ENCODE measurements at places on chromosomes 13 and 19.

GRCh38 chr13:106561551-106562170 lies 6.3 kb downstream of the ARGLU1 start:
- no peak overlapping the region for H3K27ac ChIP-seq
- peaks cover 34% of the 10 kb centered on the region for H3K36me3 ChIP-seq
- no peak for DNase-seq
- peaks cover 60% of the 10 kb centered on the region for H3K4me1 ChIP-seq
- no peak overlapping the region for H3K4me3 ChIP-seq
- H3K27me3 ChIP-seq = no peaks in the 10 kb centered on the region

DNA sequence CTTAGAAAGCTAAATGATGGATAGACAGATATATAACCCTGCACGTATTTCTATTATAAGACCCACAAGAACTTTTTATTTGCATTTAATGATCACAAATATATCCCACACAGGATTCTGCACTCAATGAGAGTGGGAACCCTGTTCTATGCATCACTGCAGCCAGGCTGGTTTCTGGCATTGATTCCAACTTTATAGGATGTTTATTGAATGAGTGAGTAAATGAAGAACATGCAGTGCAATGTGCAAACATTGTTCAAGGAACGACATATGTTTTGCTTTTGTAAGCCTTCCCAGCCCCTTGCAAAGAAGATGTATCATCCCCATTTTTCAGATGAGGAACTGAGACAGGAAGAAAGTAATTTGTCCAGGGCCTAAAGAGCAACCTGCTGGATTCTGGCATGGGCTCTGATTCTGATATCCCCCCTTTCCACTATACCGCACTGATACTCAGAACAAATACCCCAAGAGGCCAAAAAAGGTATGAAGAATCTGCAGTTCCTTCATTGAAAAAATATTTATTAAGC lies 246.3 kb downstream of the LACC1 start:
- no peak for DNase-seq
- no peaks in the 10 kb centered on the region for H3K4me1 ChIP-seq
- H3K27me3 ChIP-seq = peaks cover 3% of the 10 kb centered on the region
- no peak overlapping the region for H3K27ac ChIP-seq

DNA sequence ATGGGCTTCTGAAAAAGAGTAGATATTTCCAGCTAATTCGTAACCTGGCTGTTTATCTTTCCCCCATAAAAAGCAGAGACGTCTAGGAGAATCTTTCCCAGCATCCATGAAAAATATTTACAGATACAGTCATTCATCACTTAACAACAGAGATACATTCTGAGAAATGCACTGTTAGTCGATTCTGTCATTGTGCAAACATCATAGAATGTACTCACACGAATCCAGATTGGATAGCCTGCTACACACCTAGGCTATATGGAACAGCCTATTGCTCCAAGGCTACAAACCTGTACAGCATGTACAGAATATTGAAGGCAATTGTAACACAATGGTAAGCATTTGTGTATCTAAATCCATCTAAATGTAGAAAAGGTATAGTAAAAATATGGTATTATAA lies 530.2 kb upstream of the NBEA start:
- no peaks in the 10 kb centered on the region for H3K4me1 ChIP-seq
- H3K27ac ChIP-seq = no peak overlapping the region
- H3K27me3 ChIP-seq = no peaks in the 10 kb centered on the region

DNA sequence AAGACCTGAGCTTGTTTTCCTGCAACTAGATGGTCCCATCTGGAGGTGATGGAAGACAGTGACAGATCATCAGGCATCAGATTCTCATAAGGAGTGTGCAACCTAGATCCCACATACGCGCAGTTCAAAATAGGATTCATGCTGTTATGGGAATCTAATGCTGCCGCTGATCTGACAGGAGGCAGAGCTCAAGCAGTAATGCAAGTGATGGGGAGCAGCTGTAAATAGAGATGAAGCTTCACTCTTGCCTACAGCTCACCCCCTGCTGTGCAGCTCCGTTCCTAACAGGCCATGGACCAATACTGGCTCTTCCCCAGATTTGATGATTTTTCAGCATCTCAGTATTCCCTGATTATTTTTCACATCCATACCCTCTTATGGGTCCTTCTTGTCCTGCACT lies 208.4 kb upstream of the RXFP2 start:
- no peak for DNase-seq
- peaks cover 2% of the 10 kb centered on the region for H3K4me1 ChIP-seq
- peaks cover 2% of the 10 kb centered on the region for H3K27me3 ChIP-seq

- H3K4me1 ChIP-seq = peaks cover 47% of the 10 kb centered on the region
- peak overlapping the region; percentile 99 for H3K4me3 ChIP-seq
- DNase-seq = no peak
- H3K27ac ChIP-seq = peak overlapping the region; percentile 96
These were observed 2.8 kb downstream of the ACTN4 start for GRCh38 chr19:38650172-38650775.

DNA sequence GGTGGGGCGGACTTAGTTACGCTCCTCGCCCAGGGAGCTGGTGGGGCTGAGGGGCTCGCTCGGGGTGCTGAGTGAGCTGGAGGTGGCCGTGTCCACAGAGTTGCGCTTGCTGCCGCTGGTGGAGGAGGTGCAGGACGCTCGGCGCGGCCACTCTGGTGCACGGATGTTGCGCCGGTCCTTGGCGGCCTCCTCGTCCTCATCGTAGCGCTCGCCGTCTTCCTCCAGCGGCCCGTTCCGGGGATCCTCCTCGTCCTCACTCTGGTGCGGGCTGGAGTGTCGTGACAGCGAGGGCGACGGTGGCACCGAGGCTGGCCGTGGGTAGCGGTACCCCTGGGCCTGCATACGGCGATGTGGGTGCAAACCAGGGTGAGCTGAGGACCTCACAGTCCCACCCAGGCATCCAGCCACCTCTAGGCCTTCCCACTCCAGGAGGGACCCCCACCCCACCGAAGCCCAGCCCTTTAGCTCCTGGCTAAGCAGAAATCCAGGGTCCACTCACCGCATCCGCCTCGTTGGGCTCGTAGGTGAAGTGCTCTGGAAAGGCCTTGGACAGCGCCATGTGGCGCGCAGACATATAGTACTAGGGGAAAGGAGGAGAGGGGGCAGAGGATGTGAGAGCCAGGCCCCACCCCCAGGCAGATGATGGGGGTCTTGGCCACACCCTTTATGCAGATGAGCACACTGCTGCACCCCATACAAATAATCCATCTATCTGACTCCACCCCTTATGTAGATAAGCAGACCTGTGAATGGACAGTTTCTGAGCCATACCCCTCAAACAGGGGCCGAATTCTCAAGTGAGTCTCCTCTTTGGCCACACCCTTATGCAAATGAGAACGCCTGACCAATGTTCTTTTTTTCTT lies 4.4 kb downstream of the FTL start:
- no peak overlapping the region for H3K4me3 ChIP-seq
- no peak for DNase-seq
- H3K27ac ChIP-seq = no peak overlapping the region
- peaks cover 13% of the 10 kb centered on the region for H3K4me1 ChIP-seq
- H3K27me3 ChIP-seq = peaks cover 3% of the 10 kb centered on the region

DNA sequence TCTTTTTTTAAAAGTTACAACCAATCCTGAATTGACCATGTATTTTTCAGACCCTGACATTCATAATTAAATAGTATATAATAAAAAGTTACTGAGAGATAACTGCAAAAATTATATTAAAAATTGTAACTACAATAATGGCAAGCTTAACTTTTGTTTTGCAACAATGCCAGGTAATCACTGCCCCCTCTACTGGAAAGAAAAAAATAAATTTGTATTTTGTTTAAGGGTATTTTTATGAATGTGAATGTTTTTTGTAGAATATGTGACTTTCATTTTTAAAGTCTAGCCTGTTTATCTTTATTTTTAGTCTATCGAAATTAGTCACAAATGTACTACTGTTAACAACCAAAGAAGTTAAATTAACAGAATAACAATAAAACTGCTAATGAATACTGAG lies 21.7 kb downstream of the MRPS31 start:
- no peaks in the 10 kb centered on the region for H3K27me3 ChIP-seq
- peaks cover 10% of the 10 kb centered on the region for H3K36me3 ChIP-seq
- H3K4me3 ChIP-seq = no peak overlapping the region

DNA sequence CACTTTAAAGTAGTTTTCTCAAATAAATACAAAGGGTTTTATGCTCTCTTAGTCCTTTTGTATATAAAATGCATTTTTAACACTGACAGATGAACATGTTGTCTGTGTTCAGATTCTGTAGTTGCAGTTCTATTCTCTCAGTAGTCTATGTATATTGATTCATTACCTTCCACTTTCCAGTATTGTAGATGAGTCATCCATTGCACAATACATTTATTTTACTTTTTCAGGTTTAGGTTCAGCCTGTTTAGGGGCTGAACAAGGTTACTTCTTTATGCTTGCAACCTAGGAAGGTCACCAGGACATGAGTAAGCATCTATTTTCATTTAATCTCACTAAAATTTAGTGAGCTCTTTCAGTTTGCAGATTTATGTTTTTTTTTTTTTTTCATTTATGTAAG lies 173.6 kb downstream of the NALCN start:
- H3K36me3 ChIP-seq = no peaks in the 10 kb centered on the region
- H3K27me3 ChIP-seq = no peaks in the 10 kb centered on the region
- DNase-seq = no peak
- H3K4me3 ChIP-seq = no peak overlapping the region
- H3K4me1 ChIP-seq = peaks cover 12% of the 10 kb centered on the region

DNA sequence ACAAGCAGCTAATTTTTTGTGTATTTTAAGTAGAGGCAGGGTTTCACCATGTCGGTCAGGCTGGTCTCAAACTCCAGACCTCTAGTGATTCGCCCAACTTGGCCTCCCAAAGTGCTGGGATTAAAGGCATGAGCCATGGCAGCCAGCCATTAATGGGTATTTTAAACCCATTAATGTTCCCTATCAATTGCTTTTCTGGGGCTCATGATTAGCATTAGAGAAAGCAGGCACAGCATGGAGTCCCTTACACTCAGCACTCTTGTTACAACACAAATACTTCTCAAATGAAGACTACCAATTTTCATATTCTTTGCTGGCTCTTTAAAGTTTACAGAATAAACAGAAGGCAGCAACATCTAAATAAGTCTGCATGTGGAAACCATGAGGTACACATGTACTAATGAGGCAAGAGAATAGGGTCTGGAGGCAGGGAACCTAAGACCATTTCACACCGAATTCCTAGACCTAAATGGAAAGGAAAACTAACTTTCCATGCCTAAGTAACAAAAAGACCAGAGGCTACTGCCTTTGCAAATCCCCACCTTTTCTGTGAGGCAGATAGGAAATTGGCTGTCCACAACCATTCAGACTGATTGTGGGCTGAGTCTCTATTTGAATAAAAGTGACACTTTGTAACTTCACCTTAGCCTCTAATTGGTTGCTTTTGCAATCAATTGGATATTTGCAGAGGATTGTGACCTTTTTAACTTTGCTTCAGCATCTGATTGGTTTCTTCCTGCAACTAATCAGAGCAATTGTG lies 21.2 kb downstream of the ZNF675 start:
- H3K27ac ChIP-seq = no peak overlapping the region
- peaks cover 64% of the 10 kb centered on the region for H3K36me3 ChIP-seq
- H3K27me3 ChIP-seq = no peaks in the 10 kb centered on the region
- DNase-seq = no peak
- no peak overlapping the region for H3K4me3 ChIP-seq

DNA sequence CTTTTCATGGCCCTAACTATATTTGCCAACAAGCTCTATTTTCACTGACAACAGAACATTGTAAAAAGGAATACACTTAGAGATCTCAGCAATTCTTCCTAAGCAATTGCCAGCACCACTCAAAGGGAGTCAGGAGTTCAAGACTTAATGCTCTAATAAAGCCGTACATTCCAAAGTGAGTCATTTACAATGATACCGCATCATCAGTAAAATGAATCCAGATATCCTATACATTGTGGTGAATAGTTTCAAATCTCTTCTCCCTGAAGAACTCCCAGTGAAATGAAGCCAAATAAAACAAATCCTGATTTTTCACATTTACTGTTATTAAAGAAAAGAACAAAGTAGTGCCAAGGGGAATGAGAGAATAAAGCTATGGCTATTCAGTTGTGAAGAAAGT lies 2898.7 kb upstream of the PCDH20 start:
- H3K4me3 ChIP-seq = no peak overlapping the region
- DNase-seq = no peak
- no peaks in the 10 kb centered on the region for H3K4me1 ChIP-seq
- no peaks in the 10 kb centered on the region for H3K27me3 ChIP-seq

DNA sequence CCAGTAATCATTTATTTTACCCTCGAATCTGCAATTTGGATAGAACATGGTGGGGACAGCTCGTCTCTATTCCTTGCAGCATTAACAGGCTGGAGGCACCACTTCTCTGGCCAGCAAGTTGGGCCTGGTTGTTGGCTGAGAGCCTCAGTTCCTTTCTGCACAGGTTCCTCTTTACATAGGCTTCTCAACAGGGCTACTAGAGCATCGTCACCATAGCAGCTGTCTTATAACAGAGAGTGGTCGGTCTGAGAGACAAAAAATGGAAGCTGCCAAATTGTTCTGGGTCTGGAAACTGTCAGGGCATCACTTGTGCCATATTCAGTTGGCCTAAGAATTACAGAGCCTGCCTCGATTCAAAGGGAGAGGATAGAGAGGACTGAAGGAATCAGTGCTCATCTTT lies 86.7 kb downstream of the DNAJC15 start:
- H3K27me3 ChIP-seq = no peaks in the 10 kb centered on the region
- H3K4me3 ChIP-seq = no peak overlapping the region
- DNase-seq = no peak
- no peak overlapping the region for H3K27ac ChIP-seq
- peaks cover 12% of the 10 kb centered on the region for H3K4me1 ChIP-seq

DNA sequence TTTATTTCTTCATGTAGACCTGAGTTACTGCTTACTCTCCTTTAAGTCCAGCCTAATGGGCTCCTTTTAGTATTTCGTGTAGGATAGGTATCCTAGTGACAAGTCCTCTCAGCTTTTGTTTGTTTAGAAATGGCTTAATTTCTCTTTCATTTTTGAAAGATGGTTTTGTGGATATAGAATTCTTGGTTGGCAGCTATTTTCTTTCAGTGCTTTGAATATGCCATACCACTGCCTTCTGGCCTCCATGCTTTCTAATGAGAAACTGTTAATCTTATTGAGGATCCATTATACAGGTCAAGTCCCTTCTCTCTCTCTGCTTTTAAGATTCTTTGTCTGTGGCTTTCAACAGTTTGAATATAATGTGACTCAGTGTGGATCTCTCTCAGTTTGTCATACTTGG lies 46.8 kb upstream of the SACS start:
- no peak overlapping the region for H3K27ac ChIP-seq
- H3K4me3 ChIP-seq = no peak overlapping the region
- H3K27me3 ChIP-seq = no peaks in the 10 kb centered on the region
- peaks cover 18% of the 10 kb centered on the region for H3K36me3 ChIP-seq
- DNase-seq = no peak

DNA sequence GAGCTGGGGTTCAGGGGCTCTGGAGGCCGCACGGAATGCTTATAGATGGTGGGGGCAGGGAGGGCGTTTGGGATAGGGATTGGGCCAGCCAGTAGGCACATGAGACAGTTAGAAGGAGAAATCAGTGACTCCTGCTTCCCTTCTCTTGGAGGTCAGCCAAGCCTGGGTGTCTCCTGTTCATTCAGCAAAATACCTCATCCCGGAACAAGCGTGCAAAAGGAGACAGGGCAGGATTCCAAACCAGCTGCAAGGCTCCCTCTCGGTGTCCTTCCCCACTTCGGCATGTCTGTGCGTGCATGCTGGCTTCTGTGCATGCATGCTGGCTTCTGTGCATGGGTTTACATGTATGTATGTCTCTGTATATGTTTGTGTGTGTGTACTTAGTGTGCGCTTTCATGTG lies 37.3 kb upstream of the PEPD start:
- no peak for DNase-seq
- H3K27ac ChIP-seq = no peak overlapping the region
- no peak overlapping the region for H3K4me3 ChIP-seq
- peaks cover 31% of the 10 kb centered on the region for H3K27me3 ChIP-seq
- H3K4me1 ChIP-seq = no peaks in the 10 kb centered on the region
- no peaks in the 10 kb centered on the region for H3K36me3 ChIP-seq

Data from type B pancreatic cell (in vitro differentiated cells).